Fibroblast of skin of left biceps (primary cell): ENCODE measurements at places on chromosomes 7 and 10.

GRCh38 chr10:65544756-65545155 is 1381.1 kb upstream of the LRRTM3 start:
- DNase-seq: no peak

DNA sequence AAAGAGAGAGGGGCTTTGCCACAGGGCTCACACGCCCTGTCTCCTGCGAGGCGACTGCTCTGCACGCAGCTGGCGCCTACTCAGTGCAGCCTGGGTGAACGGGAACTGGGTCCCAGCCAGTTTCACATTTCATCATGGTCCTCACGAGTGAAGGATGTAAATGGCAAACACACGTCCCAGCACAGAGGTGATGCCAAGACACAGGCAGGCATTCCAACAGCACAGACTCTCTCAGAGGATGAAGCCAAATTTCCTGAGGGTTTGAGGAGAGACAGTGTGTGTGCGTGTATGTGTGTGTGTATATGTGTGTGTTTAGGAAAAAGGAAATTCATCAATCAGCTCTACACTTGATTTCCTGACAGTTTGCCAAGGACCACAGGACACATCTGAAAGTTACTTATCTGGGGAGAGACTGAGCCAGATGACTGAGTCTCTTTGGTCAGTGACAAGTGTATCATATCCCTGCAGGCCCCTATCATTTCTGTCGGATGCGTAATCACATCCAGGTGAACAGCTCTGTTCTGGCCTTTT is 53.9 kb downstream of the CHST15 start:
- no peak for DNase-seq

- no peak for DNase-seq
These were observed 35.1 kb upstream of the ZNRF2 start for GRCh38 chr7:30249316-30249715.

DNA sequence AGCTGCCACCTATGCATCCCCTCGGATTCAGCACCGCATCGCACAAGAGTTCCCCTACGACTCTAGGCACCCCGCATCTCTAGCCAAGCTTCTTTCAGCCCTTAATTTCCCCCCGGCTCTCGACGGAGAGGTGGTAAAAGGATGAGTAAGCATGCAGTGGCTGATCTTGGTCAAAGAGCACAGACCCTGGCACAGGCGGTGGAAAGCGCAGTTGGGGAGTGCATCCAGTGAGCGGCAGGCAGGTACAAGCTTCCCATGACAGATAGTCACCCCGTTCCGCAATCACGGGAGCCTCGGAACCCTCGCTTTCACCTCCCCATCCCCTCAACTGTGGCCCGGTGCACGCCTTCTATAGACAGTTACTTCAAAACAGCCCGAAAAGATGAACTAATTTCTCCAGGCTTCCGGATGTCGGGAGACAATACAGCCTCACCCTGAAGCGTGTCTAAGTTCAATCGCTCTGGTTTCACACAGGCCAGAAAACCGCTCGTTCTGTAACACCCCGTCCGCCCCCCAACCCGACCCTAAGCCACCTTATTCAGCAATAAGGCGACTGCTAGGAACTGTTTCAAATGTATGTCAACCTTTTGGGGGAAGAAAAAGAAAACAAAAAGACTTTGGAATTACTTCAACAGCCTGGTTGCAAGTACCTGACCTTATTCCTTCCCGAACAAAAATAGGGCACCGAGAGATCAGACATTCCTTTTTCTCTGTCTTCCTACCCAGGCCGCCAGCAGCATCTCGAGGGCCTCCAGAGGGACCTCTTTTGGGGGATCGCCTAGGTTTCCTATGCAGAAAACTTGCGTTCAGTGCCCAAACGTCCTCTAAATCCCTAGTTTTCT is 1.4 kb downstream of the RHEB start:
- no peak for DNase-seq

DNA sequence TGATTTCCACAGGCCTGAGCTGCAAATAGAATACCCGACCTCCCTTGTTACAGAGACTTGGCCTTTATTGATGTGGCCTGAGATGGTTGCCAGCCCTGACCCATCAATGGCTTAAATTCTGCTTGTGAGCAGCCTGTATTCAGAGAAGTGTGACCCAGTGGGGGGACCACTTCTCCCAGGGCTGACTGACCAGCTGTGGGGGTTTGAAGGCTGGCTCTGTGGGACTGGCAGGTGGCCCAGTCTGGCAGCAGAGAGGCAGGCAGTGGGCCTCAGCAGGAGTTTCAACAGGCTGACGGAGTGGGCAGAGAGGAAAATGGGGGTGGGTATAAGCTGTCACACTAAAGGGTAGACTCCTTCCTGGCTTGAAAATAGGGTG is 12.2 kb upstream of the PPIF start:
- DNase-seq: no peak

GRCh38 chr7:135716677-135717238 is 11.2 kb downstream of the SLC13A4 start:
- peak; percentile 55 for DNase-seq

GRCh38 chr7:97179454-97180104 is 62.1 kb downstream of the SDHAF3 start:
- DNase-seq: peak; percentile 18

GRCh38 chr10:106500041-106500924 is 664.2 kb downstream of the SORCS1 start:
- no peak for DNase-seq

GRCh38 chr10:110698782-110699201 is 54.7 kb downstream of the RBM20 start:
- no peak for DNase-seq

DNA sequence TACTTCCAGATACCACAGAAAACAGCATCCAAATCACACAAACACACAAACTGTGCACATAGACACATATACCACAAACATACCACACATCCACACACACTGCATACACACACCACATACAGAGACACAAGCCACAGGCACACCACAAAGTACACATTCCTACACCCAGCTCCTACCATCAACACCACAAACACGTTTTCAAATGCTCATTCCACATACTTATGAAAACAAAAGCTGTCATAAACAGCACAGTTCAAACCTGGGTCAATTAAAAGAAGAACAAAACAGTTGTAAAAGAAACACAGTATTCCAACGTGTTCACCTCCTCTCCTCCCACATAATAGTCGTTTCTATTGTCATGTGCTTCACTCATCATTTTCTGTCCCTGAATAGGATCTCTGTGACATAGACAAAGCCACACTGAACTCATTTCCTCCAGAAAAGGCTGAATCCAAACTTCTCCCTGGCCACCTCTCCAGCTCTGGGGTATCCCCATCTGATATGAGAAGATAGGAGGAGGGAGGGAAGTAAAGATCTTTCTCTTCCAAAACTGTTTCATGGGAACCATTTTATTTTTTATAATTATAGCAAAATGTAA is 89.2 kb downstream of the CXCL12 start:
- DNase-seq: no peak

- no peak for DNase-seq
These were observed at the start of gene CDH23 for GRCh38 chr10:71396711-71397295. CDH23 (plus strand) TSS chr10:71396920; CDS start chr10:71439832, 42,912 bp downstream.

DNA sequence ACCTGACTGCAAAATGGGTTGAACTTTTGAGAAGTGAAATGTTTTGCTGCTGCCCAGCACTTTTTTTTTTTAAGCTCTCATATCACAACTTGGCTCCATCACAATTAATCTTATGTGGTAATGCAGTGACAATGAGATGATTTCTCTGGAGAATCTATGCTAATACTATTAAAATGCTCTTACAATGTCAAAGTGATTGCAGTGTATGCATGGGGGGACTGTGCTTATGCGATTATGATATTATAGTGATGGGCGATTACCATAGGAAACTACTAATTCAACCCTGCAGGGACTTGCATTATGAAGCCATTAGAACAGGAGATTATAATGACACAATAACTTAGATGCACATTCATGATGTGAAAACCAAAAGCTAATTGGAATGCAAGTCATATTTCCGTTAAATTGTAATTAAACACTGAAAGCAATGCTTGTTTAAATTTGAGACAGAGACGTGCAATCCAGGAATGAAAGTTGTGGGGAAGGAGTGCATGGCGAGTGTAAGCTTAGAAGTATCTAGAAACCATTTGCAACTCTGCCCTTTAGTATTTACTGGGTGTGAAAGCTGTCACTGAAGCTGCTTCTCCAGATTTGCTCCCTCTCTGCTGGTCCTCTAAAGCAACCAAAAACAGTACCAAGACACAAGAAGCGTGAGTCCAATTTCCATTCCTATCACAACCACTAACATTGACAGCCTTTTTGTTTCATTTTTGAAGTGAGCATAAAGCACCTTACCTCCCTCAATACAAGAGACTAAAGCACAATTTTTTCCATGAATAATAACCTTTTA is 21.6 kb downstream of the PTER start:
- DNase-seq: no peak

- no peak for DNase-seq
These were observed 66.2 kb upstream of the CCNY start for GRCh38 chr10:35270100-35270499.

GRCh38 chr7:43085992-43086391 is 26.5 kb upstream of the HECW1 start:
- DNase-seq: no peak

- DNase-seq: peak; percentile 44
These were observed 119.5 kb downstream of the CPED1 start for GRCh38 chr7:121107923-121108498.

DNA sequence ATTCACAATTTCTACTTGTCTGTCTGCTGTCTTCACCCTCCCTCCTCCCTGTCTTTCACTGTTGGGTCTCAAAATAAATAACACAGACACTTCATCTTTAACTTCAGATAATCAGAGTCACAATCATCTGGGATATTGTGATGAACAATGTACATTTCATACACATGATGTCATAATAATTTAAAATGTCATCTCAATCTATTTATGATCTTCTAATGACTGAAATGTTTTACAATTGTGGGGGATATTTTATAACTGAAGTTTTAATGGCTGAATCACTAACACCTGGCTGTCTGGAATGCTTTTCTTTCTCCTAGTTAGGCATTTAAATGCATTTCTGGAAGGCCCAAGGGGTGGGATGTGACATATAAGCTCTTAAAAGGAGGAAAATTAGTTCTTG is 859.8 kb downstream of the LRMDA start:
- DNase-seq: peak; percentile 38

DNA sequence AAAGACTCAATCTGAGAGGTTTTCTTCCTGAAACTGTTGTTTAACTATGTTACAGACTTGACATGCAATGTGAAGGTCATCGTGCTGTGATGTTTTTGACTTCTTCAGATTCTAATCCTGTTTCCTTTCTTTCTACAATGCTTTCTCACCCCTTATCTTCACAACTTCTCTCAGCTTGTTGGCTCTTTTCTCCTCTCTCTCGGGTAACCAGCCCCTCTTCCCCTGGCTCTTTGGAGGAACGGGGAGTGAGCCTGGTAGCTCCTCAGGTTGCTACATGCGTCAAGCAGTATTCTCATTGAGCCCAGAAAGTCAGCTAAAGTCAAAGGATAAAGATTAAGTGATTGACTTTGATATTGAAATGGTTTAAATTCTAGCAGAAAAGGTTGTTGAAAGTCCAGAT is 40.1 kb downstream of the SEC23IP start:
- DNase-seq: no peak

GRCh38 chr7:87435546-87435945 is 39.9 kb downstream of the ABCB4 start:
- no peak for DNase-seq

- DNase-seq: no peak
These were observed 29.5 kb upstream of the CCNY start for GRCh38 chr10:35306852-35307251.

GRCh38 chr7:95989301-95989700 is 216.9 kb downstream of the DYNC1I1 start:
- no peak for DNase-seq

GRCh38 chr7:45130910-45131309 is 19.4 kb upstream of the TBRG4 start:
- no peak for DNase-seq

DNA sequence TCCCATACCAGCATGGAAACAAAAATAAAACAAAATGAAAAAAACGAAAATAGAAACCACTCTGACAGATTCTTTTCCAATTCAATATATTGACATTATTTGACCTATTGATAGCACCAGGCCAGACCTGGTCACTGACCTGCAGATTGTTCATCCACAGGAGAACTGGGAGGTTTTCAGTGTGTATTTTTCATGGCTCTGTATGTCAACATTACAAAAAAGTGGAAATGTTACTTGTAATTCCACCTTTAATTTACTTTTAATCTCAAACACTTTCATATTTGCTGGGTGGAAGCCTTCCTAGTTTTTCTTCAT is 2.9 kb downstream of the HKDC1 start:
- DNase-seq: no peak

- DNase-seq: no peak
These were observed 74.6 kb downstream of the VCL start for GRCh38 chr10:74072503-74072902.

DNA sequence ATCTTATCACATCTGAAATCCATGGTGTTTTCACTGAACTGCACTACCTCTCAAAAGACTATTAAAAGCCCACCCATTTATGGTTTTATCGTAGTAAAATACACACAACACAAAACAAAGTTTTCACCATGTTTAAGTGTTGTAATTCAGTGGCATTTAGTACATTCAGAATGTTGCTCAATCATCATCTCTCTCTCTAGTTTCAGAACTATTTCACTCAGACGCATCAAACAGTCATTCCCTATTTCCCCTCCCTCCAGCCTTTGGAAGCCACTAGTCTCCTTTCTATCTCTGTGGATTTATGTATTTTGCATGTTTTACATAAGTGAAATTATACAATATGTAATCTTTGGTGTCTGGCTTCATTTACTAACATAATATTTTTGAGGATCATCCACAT is 332.6 kb downstream of the TNS3 start:
- DNase-seq: no peak

DNA sequence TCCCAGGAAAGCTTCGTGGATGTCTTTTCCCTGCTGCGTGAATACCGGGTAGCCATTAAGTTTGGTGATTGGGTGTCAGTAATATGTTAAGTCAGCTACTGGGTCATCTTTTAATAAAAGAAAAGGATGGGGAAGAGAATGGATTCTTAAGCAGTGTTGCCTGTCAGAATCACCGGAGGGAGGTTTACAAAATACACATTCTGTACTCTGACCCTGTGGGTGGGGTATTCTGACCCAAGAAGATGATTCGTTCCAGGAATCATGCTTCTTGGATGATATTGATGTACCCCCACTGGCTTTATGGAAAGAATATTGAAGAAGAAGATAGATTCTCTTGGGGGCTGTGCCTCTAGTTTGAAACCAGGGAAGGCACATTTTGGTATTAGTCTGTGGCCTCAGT is 18.3 kb downstream of the SGPL1 start:
- DNase-seq: no peak

DNA sequence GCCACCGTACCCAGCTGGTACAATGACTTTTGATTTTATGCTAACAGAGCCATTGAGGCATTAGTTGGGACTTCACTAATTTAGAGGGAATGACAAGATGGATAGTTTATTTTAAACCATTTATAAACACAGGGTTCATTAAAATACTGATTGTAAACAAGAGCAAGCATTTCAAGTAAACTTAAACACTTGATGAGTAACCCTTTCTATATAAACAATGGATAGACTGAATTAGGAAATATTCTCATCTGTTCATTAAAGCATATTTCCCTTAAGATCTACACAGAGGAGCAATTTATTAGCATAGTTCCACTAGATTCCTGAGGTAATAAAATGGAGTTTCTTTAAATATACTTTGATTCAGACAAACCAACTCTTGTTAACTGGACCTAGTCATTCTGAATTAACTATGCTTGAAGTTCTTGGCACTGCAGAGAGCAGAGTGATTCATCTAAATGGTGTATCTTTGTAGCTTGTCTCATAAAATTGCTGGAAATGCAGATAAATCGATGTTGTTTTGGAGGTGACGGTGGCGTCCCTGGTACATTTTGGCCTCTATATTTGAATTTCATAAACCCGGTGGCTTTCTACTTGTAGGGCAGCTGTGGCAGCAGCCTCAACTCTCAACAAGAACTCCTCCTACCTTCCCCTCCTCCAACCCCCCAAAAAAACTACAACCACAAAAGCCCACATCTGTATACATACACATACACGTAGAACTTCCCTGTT is 15.4 kb upstream of the VDAC2 start:
- peak; percentile 31 for DNase-seq
